ENCODE measurements at places on chromosomes 7 and 10.

GRCh38 chr10:74262856-74263255 lies 111.8 kb downstream of the ADK start:
- no peak for DNase-seq

DNA sequence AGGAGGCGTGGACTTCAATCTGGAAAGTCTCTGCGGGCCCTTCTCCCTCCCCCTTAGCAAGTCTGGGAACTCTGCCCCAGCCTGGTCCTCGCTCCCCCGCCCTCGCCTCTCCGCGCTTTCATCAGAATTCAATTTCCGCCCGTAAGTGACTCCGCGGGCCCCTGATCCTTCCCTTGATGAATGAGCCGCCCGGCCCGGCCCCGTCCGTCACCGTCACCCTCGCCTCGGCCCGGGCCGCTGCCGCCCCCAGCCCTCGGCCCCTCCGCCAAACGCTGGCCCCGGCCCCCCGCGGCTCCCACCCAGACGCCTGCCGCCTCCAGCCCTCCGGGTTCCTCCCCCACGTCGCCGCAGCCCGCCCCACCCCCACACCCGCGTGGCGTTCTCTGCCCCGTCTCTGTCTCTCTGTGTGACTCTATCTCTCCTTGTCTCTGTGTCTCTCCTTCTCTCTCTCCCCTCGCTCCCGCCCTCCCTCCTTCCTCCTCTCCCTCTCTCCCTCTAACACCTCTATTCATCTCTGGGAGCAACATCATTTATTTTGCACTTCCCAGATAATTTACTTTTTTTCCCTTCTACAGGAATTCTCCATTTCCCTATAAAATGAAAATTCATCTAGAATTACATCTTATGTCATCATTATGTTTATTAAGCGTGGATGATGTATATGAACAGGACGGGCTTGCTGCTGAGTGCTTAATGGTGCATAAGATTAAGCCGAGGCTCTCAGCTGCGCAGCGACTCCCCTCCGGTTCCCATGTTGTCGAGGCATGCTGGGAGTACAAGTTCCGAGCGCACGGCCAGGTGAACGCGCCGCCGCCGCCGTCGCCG lies 91.2 kb upstream of the PAX2 start:
- no peak for DNase-seq

DNA sequence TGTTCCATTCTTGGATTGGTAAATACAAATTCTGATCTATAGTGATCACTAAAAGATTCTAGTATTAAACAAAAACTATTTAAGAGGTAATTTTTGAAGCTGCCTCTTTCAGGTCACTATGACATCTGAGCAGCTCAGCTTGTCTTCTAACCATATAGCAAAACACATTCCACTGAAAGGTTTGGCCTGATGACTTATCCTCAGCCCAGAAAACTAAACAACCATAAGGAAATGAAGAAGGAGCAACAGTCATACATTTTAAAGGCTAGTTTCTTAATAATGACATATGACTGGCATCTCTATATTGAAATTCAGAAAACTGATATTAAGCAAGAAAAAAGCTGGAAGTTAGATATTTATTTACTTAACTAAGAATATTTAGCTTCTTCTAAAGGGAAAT lies 24.6 kb downstream of the NT5C2 start:
- DNase-seq, result no peak

DNA sequence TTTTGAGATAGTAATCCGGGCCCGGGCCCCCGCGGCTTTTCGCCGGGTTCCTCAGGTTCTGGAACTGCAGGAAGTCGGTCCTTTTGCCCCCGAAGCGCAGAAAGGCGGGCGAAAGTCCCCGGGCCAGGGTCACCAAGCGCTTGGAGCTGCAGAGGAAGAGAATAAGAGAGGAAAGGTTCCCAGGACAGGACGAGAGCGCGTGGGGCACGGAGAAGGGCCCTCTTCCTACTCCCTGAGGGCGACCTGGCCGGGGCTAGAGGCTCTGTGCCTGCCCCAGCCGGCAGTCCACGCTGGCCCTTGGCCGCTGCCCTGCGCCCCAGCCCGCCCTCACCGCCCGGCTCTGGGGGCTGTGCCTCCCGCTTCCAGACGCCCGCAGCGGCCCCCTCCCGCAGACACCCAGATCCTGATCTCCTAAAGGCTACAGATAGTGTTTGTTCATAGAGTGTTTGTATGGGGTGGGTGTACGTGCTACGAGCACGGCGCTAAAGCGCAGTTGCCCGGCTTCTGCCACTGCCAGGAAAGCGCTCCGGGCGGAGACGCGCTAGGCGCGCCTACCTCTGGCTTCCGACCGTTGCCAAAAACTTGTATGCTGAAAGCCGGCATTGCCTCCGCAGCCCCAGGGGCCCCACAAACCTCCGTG lies 3.2 kb downstream of the HPSE2 start:
- no peak for DNase-seq

DNA sequence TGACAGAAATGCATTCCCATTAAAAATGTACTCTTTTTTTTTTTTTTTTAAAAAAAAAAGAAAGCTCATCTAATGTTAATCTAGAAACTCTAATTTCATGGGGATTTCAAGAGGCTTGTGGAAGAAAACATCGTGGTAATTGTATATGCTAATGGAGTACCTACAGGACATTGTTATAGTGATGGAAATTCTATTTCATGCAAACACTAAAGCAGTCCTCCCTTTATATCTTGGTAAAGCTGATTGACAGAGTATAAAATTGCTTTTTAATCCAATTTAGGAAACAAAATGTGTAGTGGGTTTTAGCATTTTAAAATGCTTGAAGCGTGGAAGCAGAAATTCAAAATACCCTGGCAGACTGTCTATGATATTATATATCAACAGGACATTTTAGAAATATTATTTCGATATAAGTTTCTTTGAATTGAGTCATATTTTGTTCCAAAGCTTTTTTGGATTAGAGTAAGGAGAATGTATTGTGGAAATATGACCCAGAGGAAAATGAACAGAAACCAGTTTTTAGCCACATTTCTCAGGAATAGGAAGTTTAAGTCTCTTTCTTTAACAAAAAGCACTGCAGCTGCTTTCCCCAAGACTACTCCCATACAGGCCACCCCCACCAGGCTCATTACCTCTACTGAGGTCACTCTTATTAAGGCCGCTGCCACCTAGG lies 121.9 kb downstream of the WNT2 start:
- no peak for DNase-seq

GRCh38 chr7:105107458-105107857 lies 93.5 kb downstream of the KMT2E start:
- no peak for DNase-seq

GRCh38 chr10:77187376-77187999 lies 450.1 kb downstream of the KCNMA1 start:
- no peak for DNase-seq

GRCh38 chr10:51707392-51707791 lies 8.0 kb upstream of the CSTF2T start:
- DNase-seq, result no peak

GRCh38 chr7:27433581-27433980 lies 191.0 kb downstream of the EVX1 start:
- DNase-seq, result no peak

GRCh38 chr7:128868624-128869137 lies 6.0 kb downstream of the ATP6V1F start:
- no peak for DNase-seq

DNA sequence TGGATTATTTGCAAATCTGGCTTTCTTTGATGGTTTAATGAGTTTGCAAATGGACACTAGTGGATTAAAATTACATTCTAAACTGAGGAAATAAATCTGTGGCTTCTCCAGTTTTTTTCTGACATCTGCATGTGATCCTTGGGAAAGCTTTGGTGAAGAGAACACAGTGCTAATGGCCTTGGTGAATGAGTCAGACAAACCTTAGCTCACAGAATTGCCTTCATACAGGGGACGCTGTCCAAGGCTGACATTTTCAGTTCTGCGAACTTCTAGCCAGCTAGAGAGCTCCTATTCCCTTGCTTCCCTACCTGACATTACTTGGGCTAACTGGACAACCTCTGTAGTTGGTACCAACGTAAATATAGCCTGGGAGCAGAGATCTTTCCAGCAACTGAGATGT lies 21.2 kb downstream of the BMPER start:
- no peak for DNase-seq

GRCh38 chr7:116219834-116220233 lies 9.5 kb downstream of the TES start:
- no peak for DNase-seq

- DNase-seq, result no peak
Measured at GRCh38 chr7:155969192-155969929, 157.1 kb upstream of the SHH start.

DNA sequence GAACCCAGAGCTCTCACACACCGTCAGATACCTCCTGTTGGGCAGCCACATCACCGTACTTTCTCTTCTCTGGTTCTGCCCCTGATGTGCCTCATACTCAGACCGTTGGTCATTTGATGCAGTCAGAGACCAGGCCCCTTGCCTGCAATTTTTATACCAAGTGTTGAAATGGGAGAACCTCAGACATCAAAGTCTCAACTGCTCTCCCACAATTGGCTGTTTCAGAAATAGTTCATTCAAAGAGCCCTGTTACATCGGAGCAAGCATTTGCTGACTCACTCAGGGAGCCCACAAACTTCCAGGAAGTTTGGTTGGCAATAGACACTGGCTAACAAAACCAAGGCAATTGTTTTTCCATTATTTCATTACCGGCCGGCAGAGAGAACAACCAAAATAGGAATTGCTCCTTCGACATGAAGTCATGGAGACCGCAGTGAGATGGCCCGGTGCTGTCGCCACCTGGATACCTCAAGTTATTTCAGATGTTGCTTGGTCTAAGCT lies 33.5 kb upstream of the ADAM12 start:
- no peak for DNase-seq

- DNase-seq, result no peak
Measured at GRCh38 chr7:132581431-132581830, 5.2 kb upstream of the PLXNA4 start.

DNA sequence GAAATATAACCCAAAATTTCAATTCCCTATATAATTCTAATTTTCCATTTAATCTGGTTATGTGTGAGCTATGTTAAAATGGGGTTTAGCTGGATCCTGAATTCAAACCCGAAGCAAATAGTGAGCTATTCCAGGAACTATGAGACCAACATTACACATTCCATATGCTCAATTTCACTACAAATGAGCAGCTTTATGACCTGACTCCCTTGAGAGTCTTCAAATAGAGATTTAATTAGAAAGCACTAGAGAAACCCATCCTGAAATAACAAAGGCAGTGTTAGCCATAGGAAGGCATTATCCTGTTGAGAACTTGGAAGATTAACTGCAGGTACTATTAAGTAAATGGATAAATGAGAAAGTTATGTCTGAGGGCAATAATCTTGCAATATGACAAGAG lies 890.0 kb downstream of the GRM8 start:
- DNase-seq, result no peak

GRCh38 chr10:30057421-30057841 lies 2.0 kb downstream of the JCAD start:
- DNase-seq, result no peak

- DNase-seq, result no peak
Measured at GRCh38 chr7:30545791-30546555, 41.3 kb upstream of the GGCT start.

- DNase-seq, result no peak
Measured at GRCh38 chr10:97188261-97188711, 2.5 kb upstream of the SLIT1 start.

- peak; percentile 76 for DNase-seq
Measured at GRCh38 chr7:107167483-107168232, 1.1 kb upstream of the HBP1 start.

DNA sequence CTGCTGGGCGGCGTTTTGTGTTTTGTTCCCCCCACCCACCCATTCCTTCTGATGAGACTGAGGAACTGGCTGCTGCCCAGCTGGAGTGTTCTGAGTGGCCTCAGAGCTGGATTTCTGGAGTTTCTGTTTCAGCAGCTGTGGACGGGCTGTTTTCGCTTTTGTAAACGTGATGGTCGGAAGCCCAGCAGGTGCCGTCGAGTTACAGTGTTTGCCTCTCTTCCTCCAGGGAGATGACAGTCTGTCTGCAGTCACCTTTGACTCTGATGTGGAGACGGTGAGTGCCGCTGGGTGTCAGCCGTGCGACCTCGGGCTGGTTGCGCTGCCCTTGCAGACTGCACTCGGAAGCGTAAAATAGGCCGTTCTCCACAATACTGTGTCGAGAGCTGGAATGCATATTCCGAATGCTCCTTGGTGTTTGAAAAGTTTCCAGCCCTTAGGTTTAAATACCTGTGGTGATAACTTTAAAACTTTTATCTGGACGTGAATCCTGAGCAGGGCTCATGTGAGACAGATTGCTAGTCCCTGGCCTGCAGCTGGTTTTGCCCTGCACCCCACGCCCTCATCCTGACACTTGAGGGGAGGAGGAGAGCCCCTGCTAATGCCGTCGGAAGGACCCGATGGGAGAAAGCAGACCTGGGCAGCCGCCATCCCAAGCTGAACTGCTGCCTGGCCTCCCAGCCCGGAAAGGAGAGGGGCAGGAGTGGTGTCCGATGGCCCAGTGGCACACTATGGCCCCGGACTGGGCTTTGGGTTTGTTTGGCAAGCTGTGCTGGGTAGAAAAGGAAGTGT lies 8.3 kb downstream of the IQCE start:
- DNase-seq, result no peak

GRCh38 chr7:29234438-29234837 lies 39.9 kb downstream of the CHN2 start:
- no peak for DNase-seq

DNA sequence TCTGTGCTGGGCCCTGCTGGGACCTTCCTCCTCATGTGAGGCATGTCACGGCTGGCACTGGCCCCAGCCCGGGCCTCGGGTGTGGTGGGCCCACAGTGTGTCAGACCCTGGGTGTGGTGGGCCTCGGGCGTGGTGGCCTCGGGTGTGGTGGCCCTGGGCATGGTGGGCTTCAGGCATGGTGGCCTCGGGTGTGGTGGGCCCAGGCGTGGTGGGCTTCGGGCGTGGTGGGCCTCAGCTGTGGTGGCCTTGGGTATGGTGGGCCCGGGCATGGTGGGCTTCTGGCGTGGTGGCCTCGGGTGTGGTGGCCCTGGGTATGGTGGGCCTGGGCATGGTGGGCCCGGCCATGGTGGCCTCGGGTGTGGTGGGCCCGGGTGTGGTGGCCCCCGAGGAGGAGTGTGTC lies 40.4 kb downstream of the NKX6-2 start:
- no peak for DNase-seq
